ENCODE measurements at places on chromosomes 11 and 22.

GRCh38 chr11:74923125-74923524 lies 25.8 kb downstream of the XRRA1 start:
- DNase-seq = no peak

- no peak for DNase-seq
These were observed 8.9 kb downstream of the DERL3 start for GRCh38 chr22:23829845-23830372.

GRCh38 chr11:111795334-111795985 lies 29.3 kb upstream of the PPP2R1B start:
- DNase-seq = no peak

DNA sequence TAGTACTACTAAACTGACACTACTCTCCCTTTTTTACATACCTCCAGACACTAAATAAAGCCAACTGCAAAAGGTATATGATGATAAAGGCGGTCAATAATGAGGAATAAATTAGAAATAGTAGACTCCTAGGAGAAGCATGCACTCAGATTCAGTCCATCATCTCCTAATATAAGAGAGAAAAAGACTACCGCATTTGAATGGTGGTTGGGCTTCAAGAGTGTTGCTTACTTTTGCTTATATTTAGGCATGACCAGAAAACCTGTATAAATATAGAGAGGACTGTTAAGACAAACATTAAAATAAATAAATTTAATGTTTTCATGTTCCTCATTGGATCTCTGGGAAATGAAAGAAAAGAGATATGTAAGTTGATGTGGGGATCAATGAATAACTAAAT lies 1137.0 kb downstream of the FAM181B start:
- DNase-seq = no peak

DNA sequence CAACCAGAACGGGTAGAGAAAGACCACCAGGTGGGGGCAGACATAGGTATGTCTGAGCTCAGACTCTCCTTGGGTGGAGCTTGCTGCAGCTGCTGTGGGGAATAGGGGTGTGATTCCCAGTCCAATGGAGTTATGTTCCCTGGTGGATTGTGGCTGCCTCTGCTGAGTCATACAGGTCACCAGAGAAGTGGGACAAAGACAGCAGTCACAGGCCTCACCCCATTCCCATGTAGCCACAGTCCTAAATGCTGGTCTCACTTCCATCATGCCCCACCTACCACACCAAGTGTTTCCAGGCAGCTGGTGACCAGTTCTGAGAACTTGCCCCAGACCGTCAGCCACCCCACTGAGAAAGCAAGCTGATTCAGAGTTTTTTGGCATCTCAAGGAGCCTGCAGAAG lies 17.5 kb downstream of the OR52E5 start:
- no peak for DNase-seq

- DNase-seq = peak; percentile 48
These were observed 2.0 kb downstream of the MYH9 start for GRCh38 chr22:36385491-36386350.

GRCh38 chr11:91239359-91239758 lies 985.3 kb upstream of the FAT3 start:
- no peak for DNase-seq

GRCh38 chr22:26671317-26672059 lies 14.1 kb downstream of the MIAT start:
- DNase-seq = peak; percentile 81

DNA sequence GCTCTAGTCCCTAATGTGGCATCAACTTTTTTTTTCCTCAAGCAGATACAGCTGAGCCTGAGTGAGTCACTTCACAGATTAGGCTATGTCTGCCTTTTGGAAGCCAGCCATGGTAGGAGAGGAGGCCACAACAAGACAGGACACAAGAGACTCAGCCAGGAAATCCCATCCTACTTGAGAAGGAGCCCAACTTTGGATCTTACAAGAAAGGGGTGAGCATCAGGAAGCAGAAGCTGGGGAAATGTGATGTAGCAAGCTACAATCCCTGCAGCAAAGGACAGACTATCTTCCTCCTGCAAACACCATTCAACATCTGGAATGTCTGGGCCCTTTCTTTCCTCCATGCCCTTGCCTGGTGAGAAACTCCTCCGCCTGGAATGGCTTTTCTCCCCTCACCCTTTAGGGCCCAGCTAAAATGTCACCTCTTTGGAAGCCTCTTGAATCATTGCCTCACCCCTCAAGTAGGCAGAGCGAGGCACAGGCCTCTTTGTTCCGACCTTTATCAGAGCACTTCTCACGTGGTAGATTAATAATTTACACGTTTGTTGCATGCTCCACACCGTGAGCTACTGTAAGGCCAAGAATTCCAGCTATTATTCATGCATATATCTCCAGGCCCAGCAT lies 156.4 kb upstream of the PITPNB start:
- DNase-seq = no peak

GRCh38 chr11:116788534-116788933 lies 711 bp upstream of the ZPR1 start:
- no peak for DNase-seq

DNA sequence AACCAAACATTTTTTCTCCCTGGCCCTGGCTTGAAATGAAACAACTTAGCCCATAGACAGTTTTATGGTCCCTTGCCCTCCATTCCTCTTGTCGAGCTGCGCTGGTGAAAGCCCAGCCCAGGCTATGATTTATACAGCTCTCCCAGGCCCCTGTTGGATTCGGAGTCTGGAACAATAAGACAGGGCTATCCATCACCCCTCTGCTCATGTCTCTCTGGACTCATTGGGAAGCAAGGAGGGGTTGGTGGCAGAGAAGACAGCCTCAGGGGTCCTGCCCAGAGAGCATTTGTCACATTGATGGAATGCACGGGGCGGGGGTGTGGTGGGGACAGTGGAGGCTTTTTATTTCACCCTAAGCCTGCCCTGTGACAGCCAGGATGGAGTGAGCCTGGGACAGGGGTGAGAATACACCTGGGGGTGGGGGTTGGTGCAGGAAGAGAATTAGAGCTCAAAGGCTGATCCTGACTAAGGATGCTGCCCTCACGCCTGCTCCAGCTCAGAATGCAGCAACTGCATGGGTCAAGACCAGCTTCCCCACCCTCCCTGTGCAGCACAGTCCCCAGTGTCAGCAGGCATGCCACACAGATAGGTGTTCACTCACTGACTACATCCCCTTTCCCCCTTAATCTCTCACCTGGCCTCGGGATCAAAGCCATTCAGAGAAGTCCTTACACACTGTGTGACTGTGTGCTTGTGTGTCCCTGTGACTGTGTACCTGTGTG lies 10.0 kb upstream of the PKNOX2 start:
- DNase-seq = no peak

GRCh38 chr11:44737245-44738085 lies 10.7 kb downstream of the TSPAN18 start:
- no peak for DNase-seq

DNA sequence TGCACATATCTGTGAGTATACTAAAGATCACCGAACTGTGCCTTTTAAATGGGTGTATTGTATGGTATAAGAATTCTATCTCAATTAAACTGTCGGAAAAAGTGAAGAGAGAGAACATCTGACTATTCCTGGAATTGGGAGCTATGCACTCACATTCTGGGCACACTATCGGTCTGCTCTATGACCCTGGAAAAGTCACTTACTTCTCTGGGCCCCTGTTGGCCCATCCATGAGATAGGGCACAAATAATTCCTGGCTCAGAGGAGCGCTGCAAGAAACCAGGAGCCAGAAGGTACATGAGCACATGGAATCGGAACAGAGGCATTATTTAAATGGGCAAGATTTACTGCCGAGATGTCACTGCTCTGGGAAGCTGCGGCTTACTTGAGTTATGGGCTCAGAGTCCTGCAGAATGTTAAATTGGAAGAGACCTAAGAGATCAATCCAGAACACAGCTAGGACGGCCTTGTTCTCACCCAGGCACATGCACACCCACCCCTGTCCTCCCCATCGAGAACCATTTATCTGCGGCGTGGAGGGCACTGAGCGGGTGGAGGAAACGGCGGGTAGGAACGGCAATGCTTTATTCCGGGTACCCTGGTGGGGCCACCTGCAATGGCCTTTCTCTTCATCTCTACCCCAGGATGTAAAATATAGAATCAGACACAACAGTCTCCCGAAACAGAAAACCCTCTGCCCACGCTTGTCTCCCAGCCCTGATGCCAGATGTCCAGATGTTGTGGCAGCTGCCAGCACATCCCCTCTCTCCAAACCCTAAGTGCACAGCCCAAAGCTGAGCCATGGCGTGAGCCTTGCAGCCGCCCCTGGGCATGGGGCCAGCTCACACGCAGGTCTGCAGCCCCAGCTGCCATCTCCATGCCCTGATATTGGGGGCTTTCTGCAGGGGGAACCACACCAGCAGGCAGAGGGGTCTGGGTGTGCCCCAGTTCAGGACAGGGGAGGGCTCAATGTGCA lies 142.4 kb downstream of the DSCAML1 start:
- DNase-seq = no peak

GRCh38 chr22:22789233-22789921 lies 98.2 kb upstream of the IGLL5 start:
- DNase-seq = peak; percentile 17

DNA sequence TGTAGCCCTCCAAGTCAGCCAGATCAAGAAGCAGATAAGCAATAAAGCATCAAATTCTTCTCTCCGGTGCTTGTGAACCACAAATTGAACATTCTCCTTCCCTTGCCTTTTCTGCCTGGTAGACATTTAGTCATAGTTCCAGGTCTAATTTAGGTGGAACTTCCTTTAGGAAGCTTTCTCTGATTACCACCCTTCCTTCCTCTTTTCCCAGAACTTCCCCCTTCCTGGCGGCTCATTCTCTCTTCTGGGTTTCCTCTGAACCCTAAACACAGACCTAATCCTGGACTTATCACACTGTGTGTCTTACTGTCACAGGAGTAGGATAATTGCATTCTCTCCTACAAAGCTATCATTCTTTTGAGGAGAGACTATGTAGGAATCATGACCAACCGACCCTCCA lies 61.9 kb downstream of the RCN1 start:
- no peak for DNase-seq

GRCh38 chr11:101127699-101128570 lies 1.7 kb downstream of the PGR start:
- DNase-seq = no peak

DNA sequence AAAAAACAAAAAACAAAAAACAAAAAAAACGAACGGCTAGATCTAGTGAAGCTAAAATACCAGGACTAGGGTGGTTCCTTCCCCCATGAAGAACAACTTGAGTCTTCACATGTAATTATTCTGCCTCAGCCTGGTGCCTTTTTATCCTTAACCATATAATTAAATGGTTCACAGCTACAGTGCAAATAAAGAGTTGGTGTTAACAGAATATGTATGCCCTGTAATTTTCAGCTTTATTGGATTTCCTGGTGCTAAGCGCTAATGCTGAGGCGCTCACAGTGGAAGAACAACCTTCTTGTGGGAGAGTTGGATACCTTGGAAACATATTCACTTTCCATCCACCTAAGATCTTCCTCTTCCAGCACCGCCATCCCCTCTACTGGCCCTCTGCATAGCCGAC lies 158.5 kb upstream of the SORL1-AS1 start:
- no peak for DNase-seq

DNA sequence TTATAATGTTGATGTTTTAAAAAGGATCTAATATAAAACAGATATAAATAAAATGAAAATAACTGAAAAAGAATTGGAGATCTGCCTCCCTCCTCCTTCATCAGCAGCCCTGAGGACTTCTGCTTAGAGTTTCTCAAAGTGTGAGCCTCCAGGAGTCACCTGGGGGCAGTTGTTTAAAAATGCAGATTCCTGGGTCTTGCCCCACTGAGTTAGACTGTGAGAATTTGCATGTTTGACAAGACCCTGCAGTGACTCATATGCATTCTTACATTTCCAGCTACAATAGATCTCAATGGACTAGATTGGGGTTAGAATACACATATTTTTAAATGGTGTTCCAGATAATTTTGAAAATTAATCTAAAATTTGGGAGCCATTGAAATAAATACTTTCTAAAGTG lies 798 bp upstream of the OOSP3 start:
- DNase-seq = no peak

- DNase-seq = no peak
These were observed 7.3 kb downstream of the TANGO2 start for GRCh38 chr22:20027966-20028854.

GRCh38 chr11:95143106-95143681 lies 53.5 kb downstream of the ENDOD1 start:
- no peak for DNase-seq

GRCh38 chr11:111097191-111097590 lies 148.3 kb upstream of the POU2AF2 start:
- no peak for DNase-seq

DNA sequence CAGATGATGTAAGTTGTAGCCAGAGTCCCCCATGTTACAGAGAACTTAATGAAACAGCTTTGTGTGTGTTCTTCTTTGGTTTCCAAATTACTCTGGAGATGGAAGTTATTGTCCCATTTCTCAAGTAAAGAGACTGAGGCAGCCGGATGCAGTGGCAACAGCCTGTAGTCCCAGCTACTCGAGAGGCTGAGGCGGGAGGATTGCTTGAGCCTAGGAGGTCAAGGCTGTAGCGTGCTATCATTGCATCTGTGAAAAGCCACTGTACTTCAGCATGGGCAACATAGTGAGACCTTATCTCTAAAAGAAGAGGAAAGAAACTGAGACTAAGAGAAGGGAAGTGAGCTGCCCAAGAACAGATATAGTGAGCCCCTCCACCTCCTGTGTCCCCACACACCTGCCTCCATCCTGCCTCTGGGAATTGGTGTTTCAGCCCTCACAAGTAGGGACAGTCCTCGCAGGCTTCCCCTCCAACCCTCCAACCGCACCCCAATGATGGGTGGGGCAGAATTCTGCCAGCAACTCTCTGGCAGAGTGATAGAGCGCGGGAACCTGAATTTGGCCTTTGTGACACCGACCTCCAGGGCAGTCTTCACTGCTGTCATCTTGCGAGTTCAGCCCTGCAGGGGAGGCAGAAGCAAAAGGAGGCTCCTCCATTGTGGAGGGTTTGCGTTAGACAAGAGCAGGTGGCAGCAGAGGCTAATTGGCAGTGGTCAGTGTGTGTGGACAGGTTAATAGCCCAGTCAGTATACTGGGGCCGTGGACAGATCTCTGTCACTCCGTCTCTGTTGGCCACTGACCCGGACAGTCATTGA lies 1.6 kb downstream of the PDXP start:
- no peak for DNase-seq

- DNase-seq = no peak
These were observed 36.0 kb downstream of the CD6 start for GRCh38 chr11:61007383-61007955.

DNA sequence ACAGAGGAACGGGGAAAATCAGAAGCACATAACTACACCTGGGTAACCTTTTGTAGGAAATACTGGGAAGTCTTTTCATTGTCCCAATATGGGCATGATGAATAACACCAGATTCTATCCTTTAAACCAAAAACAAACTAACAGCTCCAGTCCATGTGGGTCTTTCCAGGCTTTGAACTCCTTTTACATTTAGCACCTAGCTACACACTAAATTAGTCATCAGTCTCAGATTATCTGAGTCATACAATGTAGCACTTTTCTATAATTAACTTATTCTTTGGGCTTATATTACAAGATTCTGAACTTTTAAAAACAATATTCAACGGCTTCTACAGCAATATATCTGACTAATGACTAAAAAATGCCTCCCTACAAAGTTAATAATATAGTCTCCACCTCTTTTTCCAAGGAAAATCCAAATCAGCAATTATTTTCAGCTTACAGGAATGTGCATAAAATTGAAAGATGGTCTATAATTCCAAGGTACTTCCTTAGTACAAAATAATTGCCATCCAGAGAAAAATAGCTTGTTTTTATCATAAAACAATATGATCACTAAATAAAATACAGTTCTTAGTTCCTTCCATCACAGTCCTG lies 26.3 kb downstream of the STK33 start:
- no peak for DNase-seq

- DNase-seq = no peak
These were observed 324.3 kb downstream of the OPCML start for GRCh38 chr11:133207995-133208394.

All from activated CD8-positive, alpha-beta T cell treated with anti-CD3 and anti-CD28 coated beads, Interleukin-2, amount 10 ng/mL, durations not matched to agents 7 days and 5 days (primary cell).